ENCODE measurements at places on chromosomes 1 and 21.

GRCh38 chr21:36698981-36699545 is at the start of gene SIM2:
Gene SIM2, plus strand, starts transcription at chr21:36699115. Its CDS starts 632 bp downstream, at chr21:36699747.
- DNase-seq = peak; percentile 14

DNA sequence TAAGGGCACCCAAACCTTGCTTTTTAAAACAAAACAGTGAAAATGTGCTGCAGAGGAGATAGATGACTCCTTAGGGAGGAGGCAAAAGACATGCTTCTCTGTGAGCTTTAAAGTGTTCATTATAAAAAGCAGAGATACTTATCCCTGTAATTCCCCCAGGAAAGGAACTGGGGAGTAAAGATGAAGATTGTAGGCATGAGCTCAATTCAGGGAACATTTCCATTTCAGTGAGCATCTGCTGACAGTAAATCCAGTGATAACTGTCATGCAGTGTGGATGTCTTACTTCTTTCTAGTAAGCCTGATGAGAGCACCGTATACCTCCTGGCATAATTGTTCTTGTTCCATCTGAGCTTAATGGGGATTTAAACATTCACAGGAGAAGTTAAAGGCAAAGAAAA is 1296.5 kb downstream of the MRPL39 start:
- DNase-seq = no peak

DNA sequence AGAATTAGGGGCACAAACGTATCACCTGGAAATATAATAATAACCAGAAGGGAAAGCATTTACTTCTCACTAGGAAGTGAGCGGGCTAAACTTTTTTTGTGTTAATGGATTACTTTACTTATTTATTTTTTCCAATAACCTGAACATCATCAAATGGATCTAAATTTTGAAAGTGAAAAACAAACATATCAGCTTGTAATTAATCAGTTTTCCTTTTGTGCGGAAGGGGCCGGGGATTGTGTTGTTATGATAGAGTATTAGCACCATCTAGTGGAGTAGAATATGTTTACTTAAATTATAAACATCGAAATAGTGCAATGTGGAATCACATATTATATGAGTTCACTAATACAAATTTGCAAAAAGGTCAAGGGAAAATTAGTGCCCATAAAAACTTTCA is 9.0 kb downstream of the CFH start:
- no peak for DNase-seq

- no peak for DNase-seq
Observed at GRCh38 chr1:198467907-198468306, 72.6 kb downstream of the ATP6V1G3 start.

DNA sequence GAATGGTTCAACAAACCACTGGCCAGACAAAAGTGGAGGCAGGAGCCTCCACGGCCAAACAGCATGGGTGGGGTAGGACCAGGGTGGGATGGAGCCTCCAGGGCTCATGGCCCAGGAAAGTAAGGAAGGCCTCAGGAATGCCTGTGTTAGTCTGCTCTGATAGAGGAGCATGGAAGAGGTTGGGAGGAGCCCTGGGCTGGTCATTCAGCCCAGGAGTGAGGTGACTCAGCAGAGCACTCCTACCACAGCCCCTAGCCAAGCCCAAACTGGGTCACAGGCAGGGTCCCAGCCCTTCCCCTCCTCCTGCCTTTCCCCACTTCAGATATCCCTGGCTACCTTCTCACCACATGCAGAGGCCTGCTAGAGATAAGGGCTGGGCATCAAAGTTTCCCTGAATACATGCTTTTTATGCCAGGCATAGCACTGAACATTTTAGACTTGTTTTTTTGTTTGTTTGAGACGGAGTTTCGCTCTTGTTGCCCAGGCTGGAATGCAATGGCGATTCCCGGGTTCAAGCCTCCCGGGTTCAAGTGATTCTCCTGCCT is 3.1 kb upstream of the SHISA4 start:
- no peak for DNase-seq

- no peak for DNase-seq
Observed at GRCh38 chr1:71828431-71829012, 453.8 kb downstream of the NEGR1 start.

DNA sequence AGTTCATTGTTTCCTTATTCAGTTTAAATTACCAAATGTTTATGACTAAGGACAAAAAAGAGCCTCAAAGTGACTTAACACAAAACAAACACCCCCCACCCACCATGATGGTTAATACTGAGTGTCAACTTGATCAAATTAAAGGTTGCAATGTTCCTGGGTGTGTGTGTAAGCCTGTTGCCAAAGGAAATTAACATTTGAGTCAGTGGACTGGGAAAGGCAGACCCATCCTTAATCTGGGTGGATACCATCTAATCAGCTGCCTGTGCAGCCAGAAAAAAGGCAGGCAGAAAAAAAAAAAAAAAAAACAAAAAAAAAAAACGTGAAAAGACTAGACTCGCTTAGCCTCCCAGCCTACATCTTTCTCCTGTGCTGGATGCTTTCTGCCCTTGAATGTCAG is 543.4 kb downstream of the NEGR1 start:
- DNase-seq = no peak

DNA sequence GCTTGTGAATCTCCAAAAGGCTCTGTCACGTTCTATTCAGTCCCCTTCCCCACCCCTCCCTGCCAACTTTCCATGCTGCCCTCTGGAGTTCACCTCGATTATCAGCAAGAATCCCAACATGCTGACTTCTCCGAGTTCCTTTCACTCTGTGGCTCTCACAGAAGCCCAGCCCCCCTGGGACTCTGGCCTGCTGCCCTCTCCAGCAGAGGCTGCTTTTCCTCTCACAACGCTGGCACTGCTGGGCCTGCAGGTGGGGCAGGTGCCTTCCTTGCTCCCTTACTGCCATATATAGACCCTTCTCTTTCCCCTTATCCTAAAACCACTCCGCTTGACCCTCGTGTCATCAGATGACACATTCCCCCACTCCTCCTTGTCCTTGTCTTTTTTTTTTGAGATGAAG is 10.2 kb upstream of the RNF186 start:
- peak; percentile 88 for DNase-seq

DNA sequence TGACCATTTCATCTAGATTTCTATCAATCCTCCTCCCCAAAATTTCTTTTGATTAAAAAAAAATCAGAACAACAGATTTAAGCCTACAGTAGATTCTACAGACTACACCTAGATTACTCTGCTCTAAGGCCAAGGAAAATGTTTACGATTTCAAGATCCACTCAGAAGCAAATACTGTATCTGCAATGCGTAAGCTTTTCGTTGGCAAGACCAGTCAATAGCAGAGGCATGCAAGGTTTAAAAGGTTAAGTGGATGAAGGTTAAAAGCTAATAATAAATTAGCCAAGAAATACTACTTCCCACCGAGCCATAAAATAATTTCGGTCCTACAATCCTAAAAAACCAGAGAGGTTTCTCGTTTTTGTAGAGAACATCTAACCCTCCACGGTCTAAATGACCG is 1.3 kb downstream of the CLSTN1 start:
- DNase-seq = no peak

GRCh38 chr21:17607684-17608083 is 5.0 kb downstream of the BTG3 start:
- DNase-seq = no peak

DNA sequence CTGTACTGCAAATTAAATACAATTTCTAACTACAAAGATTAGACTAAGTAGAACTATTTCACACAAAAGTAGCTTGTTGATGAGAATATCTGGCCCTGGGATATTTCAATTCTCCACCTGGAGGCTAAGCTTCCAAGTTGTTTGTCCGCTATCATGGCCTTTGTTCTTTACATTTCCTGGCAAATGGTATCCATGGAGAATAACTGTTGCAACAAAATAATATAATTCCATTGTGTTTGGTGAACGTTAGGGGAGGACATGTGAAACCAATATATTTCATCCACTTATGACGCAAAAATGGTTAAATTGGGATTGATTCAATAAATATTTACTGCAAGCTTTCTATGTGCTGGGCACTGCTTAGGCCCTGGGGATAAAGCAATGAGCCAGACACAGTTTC is 565.4 kb downstream of the PTPRC start:
- no peak for DNase-seq

DNA sequence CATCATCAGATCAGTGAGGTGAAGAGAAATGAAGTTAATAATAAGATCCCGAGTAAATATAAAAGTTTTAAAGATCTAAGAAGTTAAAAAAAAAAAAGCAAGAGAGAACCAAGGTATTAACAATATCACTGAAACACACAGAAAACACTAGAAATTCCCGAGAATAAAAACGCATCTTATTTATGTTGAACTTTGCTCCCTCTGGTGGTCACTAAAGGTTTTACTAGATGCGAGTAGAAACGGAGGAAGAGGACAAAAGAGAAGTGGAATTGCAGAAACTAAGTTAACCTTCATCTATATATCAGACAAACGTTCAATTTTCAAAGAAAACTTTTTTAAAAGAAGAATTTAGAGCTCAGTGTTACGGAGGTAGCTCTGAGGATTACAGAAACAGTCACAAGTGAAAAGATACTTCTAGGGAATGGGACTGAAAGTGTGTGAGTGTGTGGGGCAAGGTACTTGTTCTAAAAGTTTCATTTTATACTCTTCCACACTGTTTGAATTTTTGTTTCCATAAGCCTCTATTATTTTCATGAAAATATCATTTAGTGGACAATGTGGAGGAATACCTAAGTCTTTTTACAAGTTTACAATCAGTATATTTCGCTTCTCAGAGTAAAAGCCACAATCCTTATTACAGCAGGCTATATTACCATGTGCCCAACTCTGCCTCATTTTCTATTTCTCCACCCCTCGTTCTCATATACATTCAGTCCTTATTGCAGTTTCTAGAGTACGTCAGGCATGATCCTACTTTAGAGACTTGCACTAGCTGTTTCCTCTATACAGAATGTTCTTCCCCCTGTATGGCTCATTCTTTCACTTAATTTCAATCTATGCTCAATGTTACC is 19.7 kb downstream of the ACBD6 start:
- DNase-seq = no peak

DNA sequence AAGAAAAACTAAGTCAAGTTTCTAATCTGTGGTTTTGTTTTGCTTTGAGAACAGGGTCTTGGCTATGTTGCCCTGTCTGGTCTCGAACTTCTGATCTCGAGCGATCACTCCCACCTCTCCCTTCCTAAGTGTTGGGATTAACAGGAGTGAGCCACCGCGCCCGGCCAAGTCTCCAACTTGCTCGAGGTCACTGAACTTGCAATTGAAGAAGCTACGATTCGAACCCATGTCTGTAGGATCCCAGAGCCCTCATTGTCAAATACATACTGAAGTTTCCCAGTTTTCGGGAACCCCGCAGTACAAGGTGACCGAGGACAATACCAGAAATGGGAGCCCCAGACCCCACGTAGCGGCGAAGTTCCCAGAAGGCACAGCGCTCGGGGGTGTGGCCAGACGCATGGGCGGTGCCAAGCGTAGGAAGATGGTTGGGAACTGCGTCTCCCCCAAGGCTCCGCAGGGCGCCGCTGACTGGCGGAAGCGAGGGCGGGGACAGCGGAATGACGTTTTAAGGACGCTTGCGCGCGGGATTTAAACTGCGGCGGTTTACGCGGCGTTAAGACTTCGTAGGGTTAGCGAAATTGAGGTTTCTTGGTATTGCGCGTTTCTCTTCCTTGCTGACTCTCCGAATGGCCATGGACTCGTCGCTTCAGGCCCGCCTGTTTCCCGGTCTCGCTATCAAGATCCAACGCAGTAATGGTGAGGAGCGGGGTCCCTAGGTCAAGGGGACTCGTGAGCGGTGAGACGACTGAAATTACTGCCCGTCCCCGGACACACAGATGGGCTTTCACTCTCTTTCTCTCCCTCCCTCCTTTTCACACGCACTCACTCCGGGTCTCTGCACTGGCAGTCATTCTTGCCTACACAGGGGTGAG is at the start of gene KIF2C:
Gene KIF2C (plus strand): TSS at position 531 of the 872 bp plus-strand sequence. CDS start 96 bp downstream, at position 627.
- peak; percentile 98 for DNase-seq

GRCh38 chr1:214076708-214077065 is 88.9 kb downstream of the PROX1 start:
- DNase-seq = no peak

DNA sequence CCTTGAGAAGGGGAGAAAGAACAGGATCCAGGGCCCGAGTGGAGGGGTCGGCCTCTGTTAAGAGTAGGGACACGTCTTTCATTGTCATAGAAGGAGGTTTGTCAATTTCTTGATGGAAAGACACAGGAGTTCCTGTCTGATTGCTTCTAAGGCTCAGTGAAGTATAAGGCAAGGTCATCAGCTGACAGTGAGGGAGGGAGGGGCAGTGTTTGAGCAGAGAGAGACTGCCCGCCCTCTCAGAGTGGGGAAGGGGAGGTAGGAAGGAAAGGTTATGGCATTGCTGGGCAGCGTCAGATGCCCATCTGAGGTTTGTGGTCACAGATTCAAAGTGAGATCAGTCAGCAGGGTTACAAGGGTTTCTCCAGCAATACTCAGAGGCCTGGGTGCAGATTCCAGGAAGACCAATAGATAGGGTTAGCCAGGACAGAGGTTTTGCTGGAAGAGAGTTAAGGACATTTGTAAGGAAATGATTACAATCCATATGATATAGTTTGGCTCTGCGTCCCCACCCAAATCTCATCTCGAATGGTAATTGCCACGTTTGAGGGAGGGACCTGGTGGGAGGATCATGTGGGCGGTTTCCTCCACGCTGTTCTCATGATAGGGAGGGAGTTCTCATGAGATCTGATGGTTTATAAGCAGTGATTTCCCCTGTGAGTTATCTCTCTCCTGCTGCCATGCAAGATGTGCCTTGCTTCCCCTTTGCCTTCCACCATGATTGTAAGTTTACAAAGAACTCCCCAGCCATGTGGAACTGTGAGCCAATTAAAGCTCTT is 127.2 kb upstream of the GJB5 start:
- no peak for DNase-seq

- no peak for DNase-seq
Observed at GRCh38 chr1:26483980-26484379, 11.7 kb downstream of the HMGN2 start.

- no peak for DNase-seq
Observed at GRCh38 chr1:155966750-155967149, 11.6 kb downstream of the ARHGEF2 start.

- no peak for DNase-seq
Observed at GRCh38 chr1:222911866-222912265, 97.0 kb downstream of the DISP1 start.

- DNase-seq = no peak
Observed at GRCh38 chr1:34696981-34697380, 57.9 kb upstream of the GJB5 start.

DNA sequence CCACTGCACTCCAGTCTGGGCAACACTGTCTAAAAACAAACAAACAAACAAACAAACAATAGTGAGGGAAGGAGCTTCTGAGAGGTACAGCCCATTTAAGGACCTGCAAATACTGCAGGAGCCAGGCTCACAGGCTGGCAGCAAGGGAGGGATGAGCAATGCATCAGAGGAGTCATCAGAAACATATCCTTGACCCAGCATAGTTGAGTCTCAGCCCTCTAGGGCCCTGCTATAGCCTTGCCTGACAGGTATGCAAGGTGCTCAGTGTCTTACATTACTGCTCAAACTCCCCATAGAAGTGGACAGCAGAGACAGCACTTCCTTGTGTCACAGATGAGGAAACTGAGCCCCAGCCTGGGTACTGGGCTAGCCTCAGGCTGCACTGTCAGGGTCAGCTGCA is 7.3 kb upstream of the TTC4 start:
- no peak for DNase-seq

GRCh38 chr21:38400195-38400919 is 97.9 kb downstream of the ERG start:
- DNase-seq = no peak

DNA sequence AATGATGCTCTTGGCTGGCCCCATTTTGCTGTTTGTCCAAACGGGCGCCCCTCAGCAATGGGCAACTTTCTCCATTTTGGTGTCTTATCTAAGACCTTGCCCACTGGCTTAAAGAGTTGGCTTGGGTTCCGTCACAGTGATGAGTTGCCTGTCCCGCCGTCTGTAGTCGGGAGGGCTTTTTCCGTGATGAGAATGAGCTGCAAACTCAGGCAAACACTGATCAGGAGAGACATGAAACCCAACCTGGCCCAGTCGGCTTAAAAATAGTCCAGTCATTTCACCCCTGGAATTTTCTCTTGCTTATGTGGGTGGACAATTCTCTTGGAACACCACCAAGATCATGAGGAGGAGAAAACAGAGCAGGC is 79.3 kb downstream of the ST6GALNAC3 start:
- DNase-seq = no peak
